ENCODE measurements at places on chromosomes 11 and 22.

- DNase-seq = no peak
These were observed 113.6 kb downstream of the DYNC2H1 start for GRCh38 chr11:103222806-103223205.

GRCh38 chr22:49523374-49524008, 304.2 kb downstream of the BRD1 start:
- DNase-seq = no peak

GRCh38 chr11:12214751-12215150, 104.4 kb downstream of the MICAL2 start:
- no peak for DNase-seq

GRCh38 chr11:19595840-19596751, 116.5 kb upstream of the NAV2 start:
- DNase-seq = no peak

GRCh38 chr11:75809111-75809510, 5.9 kb upstream of the UVRAG start:
- no peak for DNase-seq

GRCh38 chr11:1825039-1825740, 9.6 kb upstream of the SYT8 start:
- DNase-seq = no peak

DNA sequence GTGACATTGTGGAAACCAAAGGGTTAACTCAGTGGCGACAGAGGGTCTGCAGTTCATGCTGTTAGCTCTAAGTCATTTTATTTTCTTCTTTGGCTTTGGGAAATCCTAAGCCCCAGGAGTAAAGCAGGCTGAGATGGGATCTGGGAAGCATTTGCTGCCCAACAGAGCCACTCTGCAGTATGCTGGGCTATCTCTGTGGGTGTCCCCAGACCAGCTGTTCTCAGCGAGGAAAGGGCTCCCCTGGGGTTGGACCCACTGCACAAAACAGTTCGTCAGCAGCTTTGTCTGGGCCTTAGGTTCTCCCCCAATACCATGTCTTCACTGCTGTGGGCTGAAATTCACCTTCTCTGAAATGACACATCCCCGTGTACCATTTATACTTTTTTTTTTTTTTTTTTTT, 34.0 kb downstream of the KREMEN1 start:
- DNase-seq = no peak

DNA sequence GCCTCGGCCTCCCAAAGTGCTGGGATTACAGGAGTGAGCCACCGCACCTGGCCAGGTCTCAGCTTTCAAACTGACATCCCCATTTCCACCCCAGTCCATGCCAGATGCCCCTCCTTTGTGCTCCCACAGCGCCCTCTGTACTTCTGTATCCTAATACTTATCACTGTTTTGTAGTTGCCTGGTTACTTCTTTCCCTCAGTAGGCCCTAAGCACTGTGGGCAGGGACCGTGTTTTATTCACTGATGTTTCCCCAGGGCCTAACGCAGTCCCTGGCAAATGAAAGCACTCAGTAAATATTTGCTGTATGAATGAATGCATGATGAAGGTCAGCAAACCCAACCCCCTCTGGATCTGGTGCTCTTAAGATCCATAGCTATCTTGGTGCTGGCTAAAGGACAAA, 2.2 kb upstream of the TRIM3 start:
- no peak for DNase-seq

GRCh38 chr11:130066338-130066737, 3.4 kb upstream of the APLP2 start:
- no peak for DNase-seq

DNA sequence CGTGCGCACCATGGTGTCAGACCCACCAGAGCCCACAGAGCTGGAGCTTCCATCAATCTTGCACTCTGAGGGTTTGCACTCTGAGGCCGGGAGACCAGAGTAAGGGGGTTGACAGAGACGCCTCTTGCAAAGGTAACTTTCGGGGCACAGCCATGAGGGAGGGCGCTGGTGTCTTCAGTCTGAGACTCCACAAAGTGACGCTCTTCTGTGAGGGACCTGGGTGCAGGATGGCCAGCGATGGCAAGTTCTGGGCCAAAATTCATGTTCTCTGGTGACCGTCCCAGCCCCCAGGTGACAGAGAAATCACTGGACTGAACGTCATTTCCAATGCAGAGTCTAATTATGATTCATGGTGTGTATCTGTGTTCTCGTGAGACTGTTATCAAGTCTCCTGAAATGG, 1395.2 kb downstream of the TBC1D22A start:
- no peak for DNase-seq

GRCh38 chr11:130295657-130296056, 19.1 kb downstream of the ZBTB44 start:
- DNase-seq = no peak

GRCh38 chr11:93017821-93018690, 48.6 kb downstream of the MTNR1B start:
- no peak for DNase-seq

DNA sequence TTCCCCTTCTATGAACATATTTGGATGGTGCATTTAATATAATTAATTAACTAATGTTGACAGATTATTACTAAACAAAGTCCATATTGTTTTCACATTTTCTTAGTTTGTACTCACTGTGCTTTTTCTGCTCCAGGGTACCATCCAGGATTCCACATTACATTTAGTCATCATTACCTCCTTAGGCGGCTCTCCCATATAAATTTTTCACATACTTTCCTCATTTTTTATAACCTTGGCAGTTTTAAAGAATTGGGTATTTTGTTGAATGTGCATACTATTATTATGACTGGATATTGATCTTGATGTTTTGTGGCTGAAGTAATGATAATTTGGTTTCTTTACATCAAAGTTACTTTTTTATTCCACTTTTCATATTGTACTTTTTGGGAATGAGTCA, 755.6 kb upstream of the ANO3 start:
- no peak for DNase-seq

DNA sequence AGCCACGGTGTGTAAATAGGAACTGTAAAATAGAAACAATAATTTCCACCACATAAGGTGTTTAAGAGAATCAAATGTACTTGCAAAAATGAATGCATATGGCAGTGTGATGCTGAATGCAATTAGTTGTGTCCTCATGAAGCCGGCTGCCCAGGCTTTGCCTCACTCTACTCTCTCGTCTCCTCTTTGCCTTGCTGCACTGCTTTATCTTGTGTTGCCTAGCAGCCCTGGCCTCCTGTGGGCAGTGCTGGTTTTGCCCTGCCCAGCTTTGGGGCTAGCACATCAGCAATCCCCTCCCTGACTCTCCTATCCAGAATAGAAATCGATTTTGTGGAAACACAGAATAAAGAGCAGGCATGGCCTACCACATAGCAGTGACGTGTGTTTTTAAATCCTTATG, 30.0 kb downstream of the LRRC32 start:
- no peak for DNase-seq

GRCh38 chr11:92859156-92859690, 110.2 kb upstream of the MTNR1B start:
- peak; percentile 83 for DNase-seq

DNA sequence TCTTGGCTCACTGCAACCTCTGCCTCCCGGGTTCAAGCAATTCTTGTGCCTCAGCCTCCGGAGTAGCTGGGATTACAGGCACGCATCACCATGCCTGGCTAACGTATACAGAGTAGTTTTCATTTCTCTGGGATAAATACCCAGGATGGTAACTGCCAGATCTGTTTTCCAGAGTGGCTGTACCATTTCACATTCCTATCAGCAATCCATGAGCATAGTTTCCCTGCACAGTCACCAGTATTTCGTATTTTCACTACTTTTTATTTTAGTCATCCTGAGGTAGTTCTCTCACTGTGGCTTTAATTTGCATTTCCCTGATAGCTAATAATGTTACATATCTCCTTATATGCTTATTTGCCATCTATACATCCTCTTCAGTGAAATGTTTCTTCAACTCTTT, 11.0 kb upstream of the SCARF2 start:
- DNase-seq = no peak

DNA sequence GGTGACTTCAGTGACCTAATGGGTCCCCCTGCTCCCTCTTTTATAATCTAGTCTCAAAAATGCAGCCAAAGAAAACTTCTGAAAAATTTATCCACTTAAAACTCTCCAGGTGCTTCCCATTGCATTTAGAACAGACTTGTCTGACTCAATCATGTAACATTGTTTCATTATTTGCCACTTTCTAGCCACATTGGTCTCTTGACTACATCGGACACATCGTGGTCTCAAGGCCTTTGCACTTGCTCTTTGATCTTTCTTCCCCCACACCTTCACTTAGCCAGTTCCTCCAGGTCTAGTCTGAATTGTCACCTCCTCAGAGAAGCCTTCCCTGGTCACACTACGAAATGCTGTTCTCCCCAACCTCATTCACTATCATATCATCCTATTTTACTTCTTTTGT, 97.0 kb upstream of the E2F8 start:
- no peak for DNase-seq

DNA sequence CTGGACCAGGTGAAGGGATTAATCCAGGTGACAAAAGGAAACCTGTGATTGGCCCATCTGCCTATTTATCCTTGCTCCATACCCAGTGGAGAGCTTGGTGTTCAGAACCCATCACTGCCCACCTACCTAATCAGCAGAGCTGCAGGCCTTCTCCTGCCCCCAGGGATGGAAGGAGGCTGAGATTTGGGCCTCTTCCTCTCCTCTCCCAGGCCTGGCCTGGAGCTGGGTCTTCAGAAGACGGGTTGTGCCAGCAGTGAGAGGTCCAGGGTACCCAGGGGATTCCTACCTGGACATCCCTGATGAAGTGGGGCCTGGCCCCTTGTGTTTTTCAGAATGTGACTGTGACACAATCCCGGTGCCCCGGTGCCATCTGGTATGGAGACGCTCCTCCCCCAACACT, 80.3 kb upstream of the MYOD1 start:
- no peak for DNase-seq

DNA sequence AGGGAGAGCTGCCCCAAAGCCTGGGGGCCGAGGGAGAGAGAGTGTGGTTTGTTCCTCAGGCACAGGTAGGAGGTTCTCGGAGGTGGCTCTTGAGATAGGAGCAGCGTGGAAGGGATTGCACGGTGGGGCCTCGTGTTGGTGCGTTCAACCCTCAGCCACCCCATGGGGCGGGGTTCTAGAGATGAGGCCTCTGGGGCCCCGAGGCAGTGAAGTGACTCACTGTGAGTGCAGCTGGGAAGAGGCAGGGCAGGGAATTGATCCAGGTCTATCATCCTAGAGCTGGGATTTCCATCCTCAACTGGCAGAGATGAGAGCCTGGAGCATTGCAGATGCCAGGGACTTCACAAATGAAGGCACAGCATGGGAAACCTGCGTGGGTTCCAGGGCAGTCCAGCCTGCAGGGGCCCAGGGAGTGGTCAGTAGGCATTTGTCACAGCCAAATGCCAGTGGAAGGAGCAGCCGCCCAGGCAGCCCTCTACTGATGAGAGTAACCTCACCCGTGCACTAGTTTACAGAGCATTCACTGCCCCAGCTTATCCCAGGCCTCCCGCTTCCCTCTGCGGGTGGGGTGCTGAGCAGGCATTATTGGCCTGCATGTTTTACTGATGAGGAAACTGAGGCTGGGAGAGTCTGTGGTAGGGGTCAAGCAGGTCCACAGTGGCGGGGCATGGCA, 5.1 kb upstream of the SMARCB1 start:
- no peak for DNase-seq

GRCh38 chr11:129418039-129418438, 42.4 kb downstream of the BARX2 start:
- no peak for DNase-seq

DNA sequence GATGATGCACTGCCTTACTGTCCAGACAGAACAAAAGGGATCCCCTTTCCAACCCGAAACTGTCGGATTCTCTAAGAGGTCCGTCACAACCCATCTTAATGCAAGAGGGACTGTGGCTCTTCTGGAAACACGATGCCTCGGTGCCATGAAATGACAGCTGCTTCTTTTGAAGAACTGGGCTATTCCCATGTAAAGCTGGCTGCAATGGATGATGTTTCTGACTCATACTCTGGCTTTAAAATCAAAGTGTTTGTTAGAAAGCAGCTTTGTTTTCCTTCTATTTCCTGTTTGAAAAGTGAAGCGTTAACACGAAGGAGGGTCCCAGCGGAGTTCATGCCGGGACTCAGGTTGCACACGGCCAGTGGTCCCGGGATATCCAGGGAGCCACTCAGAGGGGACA, 3.1 kb downstream of the TP53AIP1 start:
- no peak for DNase-seq
